NCI-H2107 (cell line): ENCODE measurements at places on chromosomes 12 and 14.

- DNase-seq, result no peak
Measured at GRCh38 chr12:110677206-110677911, 11.6 kb downstream of the HVCN1 start.

GRCh38 chr12:124741211-124741610 lies 122.5 kb downstream of the SCARB1 start:
- no peak for DNase-seq

- no peak for DNase-seq
Measured at GRCh38 chr12:51773145-51773869, 75.2 kb downstream of the FIGNL2 start.

- DNase-seq, result no peak
Measured at GRCh38 chr12:96465896-96466295, 23.5 kb upstream of the CFAP54 start.

GRCh38 chr12:33703221-33703620 lies 263.6 kb upstream of the SYT10 start:
- no peak for DNase-seq

DNA sequence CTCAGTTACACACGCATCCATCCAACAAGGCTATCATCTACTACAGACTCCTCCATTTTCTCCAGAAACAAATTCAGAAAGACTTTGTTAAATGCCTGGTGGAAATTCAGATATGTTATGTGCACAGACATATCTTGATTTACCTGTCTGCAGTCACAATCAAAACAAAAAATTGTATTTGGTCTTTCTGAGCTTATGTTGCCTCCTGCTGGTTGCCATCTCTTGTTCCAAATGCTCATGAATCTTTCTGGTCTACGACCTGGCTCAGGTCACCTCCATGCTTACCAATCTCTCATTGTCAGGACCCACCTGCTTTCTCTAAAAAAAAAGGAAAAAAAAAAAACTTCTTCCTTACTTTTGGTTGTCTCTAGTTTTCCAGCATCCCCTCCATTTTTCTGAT lies 169.2 kb upstream of the PLXNC1 start:
- DNase-seq, result no peak

- DNase-seq, result no peak
Measured at GRCh38 chr14:104986487-104987164, 1.0 kb downstream of the CLBA1 start.

DNA sequence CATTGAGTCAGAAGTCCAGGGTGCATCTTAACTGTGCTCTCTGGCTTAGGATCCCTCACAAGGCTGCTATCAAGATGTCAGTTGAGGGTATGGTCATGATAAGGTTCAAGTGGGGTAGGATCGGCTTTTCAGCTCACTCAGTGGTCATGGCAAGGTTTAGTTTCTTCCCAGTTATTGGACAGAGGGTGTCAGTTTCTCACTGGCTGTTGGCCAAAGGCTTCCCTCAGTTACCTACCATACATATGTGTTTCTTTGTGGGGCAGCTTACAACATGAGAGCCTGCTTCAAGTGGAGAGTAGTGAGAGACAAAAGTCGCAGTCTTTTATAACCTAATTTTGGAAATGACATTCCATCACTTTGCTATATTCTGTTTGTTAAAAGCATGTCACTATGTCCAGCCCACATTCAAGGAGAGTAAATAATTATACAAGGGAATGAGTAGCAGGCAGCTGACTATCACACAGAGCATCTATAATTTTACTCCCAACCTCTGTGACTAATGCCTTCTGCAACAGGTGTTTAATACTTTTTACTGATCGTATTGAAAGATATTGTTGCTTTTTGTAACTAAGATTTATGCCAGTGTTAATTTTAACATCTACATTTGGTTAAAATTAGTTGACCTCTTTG lies 572.8 kb upstream of the FBXO33 start:
- no peak for DNase-seq

GRCh38 chr14:86086962-86087361 lies 557.0 kb downstream of the FLRT2 start:
- no peak for DNase-seq

DNA sequence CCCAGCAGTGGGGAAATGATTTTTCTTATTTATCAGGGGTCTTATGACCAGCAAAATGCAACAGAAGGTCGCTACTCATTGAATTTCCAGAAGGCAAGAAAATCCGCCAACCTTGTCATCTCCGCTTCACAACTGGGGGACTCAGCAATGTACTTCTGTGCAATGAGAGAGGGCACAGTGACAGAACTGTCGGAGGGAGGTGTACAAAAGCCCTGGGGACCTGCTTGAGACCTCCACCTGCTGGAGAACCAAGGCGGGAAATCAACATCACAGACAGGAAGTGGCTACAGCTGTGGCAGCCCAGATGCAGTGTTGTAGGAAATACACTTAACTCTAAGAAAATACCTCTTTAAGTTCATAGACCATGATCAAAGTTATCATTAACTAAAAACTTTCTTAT lies 250.9 kb upstream of the OR4E1 start:
- no peak for DNase-seq

- DNase-seq, result no peak
Measured at GRCh38 chr12:87216436-87216835, 812.8 kb downstream of the C12orf50 start.

GRCh38 chr12:40711121-40711520 lies 18.9 kb downstream of the CNTN1 start:
- DNase-seq, result no peak

- no peak for DNase-seq
Measured at GRCh38 chr12:102961466-102961855, 4.0 kb downstream of the ASCL1 start.

DNA sequence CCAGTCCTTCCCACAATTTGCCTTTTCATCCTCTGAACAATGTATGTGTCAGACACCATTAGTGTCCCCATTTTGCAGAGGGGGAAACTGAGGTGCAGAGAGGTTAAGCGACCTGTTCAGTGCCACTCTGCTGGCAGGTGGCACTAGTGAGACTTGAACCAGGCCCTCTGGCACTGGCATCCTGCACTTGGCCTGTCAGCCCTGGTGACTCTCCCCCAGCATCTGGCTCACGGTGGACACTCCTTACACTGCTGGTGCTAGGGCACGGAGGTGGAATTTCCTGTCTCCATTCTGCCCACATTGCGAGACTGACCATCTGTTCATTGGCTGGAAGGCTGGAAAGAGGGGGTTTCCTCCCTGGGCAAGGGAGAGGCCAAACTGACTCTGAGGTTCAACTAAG lies 48.7 kb downstream of the CCNK start:
- DNase-seq, result no peak

DNA sequence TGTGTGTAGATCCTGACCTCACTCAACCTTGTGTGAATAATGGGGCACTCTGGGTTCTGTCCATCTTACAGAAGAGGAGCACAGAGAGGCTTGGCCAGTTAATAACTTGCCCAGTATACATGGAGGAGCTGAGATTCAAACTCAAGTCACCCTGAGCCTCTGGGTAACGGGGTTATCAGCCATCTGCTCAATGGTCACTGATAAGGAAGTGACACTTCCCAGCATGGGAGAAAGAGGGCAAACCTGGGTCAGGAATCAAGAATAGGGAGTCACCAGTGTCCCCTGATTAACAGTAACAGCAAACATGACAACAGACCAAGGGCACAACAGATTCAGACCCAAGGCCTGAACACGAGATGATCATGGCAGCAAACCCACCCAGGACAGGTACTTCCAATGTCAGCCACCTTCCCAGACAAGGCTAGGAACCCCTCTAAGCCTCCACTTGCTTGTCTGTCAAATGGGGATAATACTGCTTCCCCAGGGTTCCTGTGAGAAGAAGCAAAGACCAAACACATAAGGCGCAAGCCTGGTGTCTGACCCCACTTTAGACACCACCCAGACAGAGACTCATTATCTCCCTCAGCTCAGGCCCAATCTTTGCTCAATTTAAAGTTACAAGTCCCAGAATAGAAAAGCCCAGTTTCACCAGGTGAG lies 3.6 kb downstream of the CCDC85C start:
- no peak for DNase-seq

DNA sequence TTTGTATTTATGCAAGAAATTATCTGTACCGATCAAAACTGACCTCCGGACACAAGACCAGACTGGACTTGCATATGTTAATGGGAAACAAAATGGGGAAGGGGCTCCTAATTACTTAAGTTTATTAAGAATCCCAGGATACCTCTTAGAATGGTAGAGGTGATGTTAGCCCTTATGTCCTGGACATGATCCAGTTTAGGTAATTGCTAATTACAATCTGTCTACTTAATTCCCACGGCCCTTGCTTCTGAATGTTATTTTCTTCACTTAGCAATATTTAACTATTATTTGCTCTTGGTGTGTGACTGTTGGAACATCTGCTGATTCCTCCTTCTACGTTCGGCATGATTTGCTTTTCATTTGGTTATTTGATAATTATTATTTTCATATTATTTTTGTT lies 644.0 kb downstream of the DIO2 start:
- no peak for DNase-seq

- DNase-seq, result no peak
Measured at GRCh38 chr12:31582155-31582554, 8.8 kb downstream of the DENND5B start.

DNA sequence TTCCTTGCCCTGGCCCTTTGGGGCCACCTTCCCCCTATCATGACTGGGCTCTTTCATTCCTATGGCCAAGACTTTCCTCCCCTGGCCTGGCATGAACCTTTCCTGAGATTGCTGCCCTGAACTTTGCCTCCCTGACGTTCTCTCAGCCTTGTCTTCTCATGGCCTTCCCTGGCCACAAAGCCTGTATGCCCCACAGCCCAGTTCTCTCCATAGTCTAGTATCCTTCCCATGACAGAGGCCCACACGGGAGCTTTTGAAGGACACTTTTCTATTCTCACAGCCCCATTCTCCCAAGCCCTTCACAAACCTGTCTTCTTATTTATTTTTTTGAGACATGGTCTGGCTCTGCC lies 4.5 kb upstream of the RNU7-1 start:
- DNase-seq, result no peak

DNA sequence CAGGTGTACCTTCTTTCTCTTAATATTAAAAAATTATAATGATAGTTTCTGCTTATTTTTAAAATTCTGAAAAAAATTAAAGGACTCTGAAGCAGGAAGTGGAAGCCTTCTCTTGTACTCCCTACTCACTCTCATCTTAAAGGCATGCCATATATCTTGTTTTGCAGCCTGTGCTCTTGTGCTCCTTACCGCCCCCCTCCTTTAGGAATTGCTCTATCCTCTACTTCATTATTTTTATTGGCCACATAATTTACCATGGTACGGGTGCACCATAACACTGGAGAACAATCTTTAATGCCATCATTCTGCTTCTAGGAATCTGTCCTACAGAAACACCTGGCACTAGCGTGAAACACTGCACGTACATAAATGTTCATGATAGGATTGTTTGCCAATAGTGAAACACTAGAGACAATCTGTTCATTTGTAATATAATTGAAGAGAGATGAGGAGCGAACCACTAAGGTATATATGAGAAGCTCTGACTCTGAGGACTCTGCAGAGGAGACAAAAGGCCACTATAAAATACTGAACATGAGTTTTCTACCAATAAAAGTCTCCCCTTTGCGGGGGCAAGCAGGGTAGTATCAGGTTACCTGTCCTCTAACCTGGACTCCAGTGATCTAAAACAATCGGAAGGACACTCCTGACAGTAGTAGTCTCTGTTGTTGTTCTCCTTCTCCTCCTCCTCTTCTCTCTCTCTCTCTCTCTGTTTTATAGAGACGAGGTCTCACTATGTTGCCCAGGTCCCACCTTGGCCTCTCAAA lies 6.3 kb upstream of the NYNRIN start:
- no peak for DNase-seq

DNA sequence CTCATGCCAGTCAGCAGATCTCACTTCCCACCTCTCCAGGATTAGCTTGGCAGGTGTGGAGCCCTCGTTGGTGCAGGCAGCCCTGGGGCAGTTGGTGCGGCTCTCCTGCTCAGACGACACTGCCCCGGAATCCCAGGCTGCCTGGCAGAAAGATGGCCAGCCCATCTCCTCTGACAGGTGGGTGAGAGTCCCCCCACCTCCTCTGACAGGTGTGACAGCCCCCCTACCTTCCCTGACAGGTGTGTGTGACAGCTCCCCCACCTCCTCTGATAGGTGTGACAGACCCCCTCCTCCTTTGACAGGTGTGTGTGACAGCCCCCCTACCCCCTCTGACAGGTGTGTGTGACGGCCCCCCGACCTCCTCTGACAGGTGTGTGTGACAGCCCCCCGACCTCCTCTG lies 26.3 kb downstream of the PAPLN start:
- no peak for DNase-seq

GRCh38 chr14:54809767-54810166 lies 92.9 kb downstream of the GCH1 start:
- DNase-seq, result no peak

DNA sequence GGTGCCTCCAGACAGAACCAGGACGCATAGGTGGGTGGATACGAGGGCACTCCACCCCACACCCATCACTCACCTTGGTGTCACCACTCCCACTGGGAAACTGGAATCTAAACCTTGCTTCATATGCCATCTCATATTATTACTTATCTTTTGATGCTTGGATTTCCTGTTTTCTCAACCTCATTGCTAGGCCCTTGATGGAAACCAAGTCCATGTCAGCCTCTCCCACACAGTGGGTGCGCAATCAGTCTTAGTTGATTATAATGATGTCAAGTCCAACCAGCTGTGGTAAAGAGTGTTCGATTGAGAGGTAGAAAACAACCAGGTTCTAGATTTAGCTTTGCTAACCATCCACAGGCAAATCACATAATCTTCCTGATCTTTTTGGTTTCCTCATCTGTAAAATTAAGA lies 584 bp upstream of the DDHD1 start:
- DNase-seq, result no peak

GRCh38 chr14:65961004-65961403 lies 525.2 kb upstream of the CCDC196 start:
- no peak for DNase-seq

DNA sequence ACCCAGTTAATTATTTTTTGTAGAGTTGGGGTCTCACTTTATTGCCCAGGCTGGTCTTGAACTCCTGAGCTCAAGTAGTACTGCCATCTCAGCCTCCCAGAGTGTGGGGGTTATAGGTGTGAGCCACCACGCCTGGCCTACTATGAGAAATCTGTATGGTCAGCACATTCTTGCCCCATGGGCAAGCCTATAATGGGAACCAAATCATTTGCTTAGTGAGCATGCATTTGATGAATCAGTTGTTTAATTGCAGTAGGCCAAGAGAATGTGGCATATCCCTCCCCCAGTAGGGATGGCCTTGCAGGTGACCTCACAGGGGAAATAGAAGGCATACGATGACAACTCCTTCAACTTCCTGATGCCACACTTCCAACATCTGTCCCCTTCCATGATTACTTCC lies 122.7 kb downstream of the DIP2B start:
- DNase-seq, result no peak

DNA sequence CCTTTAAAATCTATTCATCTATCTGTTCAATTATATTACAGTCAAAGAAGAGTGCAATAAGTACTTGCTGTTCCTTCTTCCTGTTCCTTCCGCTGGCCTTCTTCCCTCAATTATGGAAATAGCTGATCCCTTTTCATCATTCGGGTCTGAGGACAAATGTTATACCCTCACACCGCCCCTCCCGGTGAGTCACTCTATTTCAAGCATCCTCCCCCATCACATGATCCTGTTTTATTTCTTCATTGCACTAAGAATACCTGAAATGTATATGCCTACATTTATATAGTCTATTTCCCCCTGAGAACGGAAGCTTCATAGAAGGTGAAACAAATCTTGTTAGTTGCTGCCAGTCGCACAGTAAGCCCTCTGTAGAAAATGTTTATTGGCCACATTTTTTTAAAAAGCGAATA lies 2.5 kb downstream of the SLC38A1 start:
- DNase-seq, result no peak
